HT1080 (cell line): ENCODE measurements at places on chromosomes 4 and X. TPM values are rescaled to one million over a fixed set of nuclear protein-coding genes. Genes with fewer than 3 reads are reported as not detected.

Gene ITM2A
- total RNA-seq = 0.26 and 0.27 TPM in 2 replicates

Gene HSFX1
- 0.19 and 0.70 TPM in 2 replicates for total RNA-seq

Gene PNMA6A
- total RNA-seq = 0.26 TPM in 1 of 2 replicates, not detected in the other

Gene BBS12
- 1.5 and 1.7 TPM in 2 replicates for total RNA-seq

Gene SERTM2
- total RNA-seq = 0.20 TPM in 1 of 2 replicates, not detected in the other

Gene CTAG1B
- 11.9 and 128 TPM in 2 replicates for total RNA-seq

Gene FAM133A
- total RNA-seq = 0.11 and 0.20 TPM in 2 replicates

Gene CXCL10
- total RNA-seq = not detected in 2 replicates

Gene N4BP2
- total RNA-seq = 4.1 and 4.5 TPM in 2 replicates

Gene HEPH
- total RNA-seq = 2.7 and 3.2 TPM in 2 replicates

Gene BEND4
- 0.57 and 1.2 TPM in 2 replicates for total RNA-seq

Gene CCDC158
- not detected in 2 replicates for total RNA-seq

Gene CXorf49
- total RNA-seq = not detected in 2 replicates

Gene SLC7A11
- 12.6 and 12.8 TPM in 2 replicates for total RNA-seq

Gene AR
- 3.9 and 5.9 TPM in 2 replicates for total RNA-seq

Gene HPRT1
- 17.1 and 18.1 TPM in 2 replicates for total RNA-seq

Gene UGT2A3
- total RNA-seq = not detected in 2 replicates

Gene ANKRD50
- total RNA-seq = 9.8 and 11.8 TPM in 2 replicates

Gene PLXNB3
- total RNA-seq = 2.3 and 4.5 TPM in 2 replicates

Gene DCAF12L2
- not detected in 2 replicates for total RNA-seq

Gene KLB
- not detected in 2 replicates for total RNA-seq

Gene ERAS
- total RNA-seq = not detected in 2 replicates

Gene GLUD2
- total RNA-seq = 0.30 and 0.34 TPM in 2 replicates

Gene PIR
- total RNA-seq = 15.6 and 19.3 TPM in 2 replicates

Gene HMGN5
- 0.40 TPM in 1 of 2 replicates, not detected in the other for total RNA-seq

Gene LNX1
- total RNA-seq = 0.87 and 1.3 TPM in 2 replicates

Gene FAM114A1
- 21.9 and 28.5 TPM in 2 replicates for total RNA-seq

Gene LRCH2
- 2.5 and 3.1 TPM in 2 replicates for total RNA-seq

Gene ADRA2C
- 0.10 and 0.58 TPM in 2 replicates for total RNA-seq

Gene PLRG1
- 105 and 151 TPM in 2 replicates for total RNA-seq

Gene TMEM35A
- 0.16 TPM in 1 of 2 replicates, not detected in the other for total RNA-seq

Gene POU3F4
- total RNA-seq = not detected in 2 replicates

Gene CYTL1
- total RNA-seq = 1.5 and 2.2 TPM in 2 replicates

Gene XG
- not detected in 2 replicates for total RNA-seq

Gene MID2
- total RNA-seq = 5.9 and 9.1 TPM in 2 replicates

Gene MTMR8
- 0.57 and 1.2 TPM in 2 replicates for total RNA-seq

Gene SYP
- 0.23 and 0.70 TPM in 2 replicates for total RNA-seq

Gene HS6ST2
- total RNA-seq = 0.50 and 0.71 TPM in 2 replicates

Gene GAGE12C
- not detected in 2 replicates for total RNA-seq

Gene RWDD4
- total RNA-seq = 31.0 and 37.9 TPM in 2 replicates

Gene IDUA
- 8.2 and 10.1 TPM in 2 replicates for total RNA-seq

Gene GAGE12F
- total RNA-seq = not detected in 2 replicates

Gene MORF4L2
- total RNA-seq = 397 and 471 TPM in 2 replicates

Gene PPP2R2C
- total RNA-seq = 23.5 and 31.7 TPM in 2 replicates

Gene PDCL2
- total RNA-seq = not detected in 2 replicates

Gene AWAT2
- 0.19 and 0.23 TPM in 2 replicates for total RNA-seq

Gene KIF4A
- 29.8 and 30.6 TPM in 2 replicates for total RNA-seq

Gene F9
- not detected in 2 replicates for total RNA-seq

Gene RFC1
- 27.7 and 40.9 TPM in 2 replicates for total RNA-seq

Gene POLN
- 1.7 and 2.9 TPM in 2 replicates for total RNA-seq

Gene STOX2
- not detected in 2 replicates for total RNA-seq

Gene CLDN22
- total RNA-seq = not detected in 2 replicates

Gene UCP1
- total RNA-seq = 0.07 TPM in 1 of 2 replicates, not detected in the other

Gene MEPE
- not detected in 2 replicates for total RNA-seq

Gene TNIP3
- 0.10 and 0.23 TPM in 2 replicates for total RNA-seq

Gene MAGEA10
- total RNA-seq = not detected in 2 replicates
